GM23248 (cell line): ENCODE measurements at places on chromosomes 5 and 9. TPM values are rescaled to one million over a fixed set of nuclear protein-coding genes. Genes with fewer than 3 reads are reported as not detected.

GRCh38 chr9:19701991-19702390, 86.8 kb downstream of the SLC24A2 start:
- DNase-seq = no peak

Gene OR13C5
- not detected in 2 replicates for total RNA-seq

DNA sequence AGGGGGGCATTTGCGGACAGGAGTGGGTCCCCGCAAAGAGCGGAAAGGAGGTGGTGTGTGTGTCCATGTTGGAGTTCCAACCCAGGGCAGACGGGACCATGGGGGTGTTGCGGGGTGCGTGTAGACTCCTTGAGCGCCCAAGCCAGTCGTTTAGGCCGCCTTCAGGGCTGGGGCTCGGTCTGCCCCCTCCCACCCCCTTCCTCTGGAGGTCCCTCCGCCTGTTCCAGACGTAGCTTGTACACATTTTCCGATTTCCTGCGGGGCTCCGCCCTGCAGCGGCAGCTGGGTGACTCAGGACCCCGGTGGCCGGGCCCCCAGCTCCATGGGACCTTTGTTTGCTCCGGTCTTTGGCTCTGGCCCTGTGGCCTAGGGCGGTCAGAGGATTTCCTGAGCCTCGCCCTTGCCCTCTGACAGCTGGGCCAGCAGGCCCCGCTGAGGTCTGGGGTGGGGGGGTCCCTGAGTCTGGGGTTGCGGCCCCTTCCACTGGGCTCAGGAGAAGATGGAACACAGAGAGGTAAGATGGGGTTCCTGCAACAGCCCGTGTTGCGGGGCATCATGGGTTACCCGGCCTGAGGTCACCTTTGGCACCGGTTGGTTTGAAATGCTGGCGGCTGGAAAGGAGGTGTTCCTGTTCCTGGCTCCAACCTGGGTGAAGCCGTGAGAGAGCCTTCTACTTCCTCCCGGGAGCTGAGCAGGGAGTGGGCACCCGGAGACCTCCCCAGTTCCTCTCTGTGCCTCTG, 1.5 kb downstream of the PKN3 start:
- DNase-seq = no peak

Gene CACFD1
- total RNA-seq = 7.0 and 8.5 TPM in 2 replicates

Gene WNT8A
- total RNA-seq = not detected in 2 replicates

DNA sequence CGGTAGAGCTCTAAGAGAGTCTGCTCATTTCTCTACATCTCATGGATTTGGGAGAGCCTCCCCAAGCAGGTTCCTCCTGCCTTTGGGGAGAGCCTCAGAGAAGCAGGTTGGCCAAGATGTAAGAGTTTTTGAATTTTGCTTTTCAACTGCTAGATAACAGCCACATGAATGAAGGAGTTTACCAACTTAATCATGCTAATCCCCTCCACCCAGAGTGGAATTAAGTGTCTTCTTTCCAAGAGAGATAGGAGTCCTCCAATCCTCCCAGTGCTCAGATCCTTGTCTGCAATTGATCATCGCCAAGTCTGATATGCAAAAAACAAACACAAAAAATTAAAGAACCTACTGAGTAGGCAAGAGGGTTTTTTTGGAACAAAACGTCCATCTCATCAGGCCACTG, 99.4 kb upstream of the MAP3K1 start:
- no peak for DNase-seq

Gene DEPDC1B
- total RNA-seq = 2.5 and 8.5 TPM in 2 replicates
